ENCODE measurements at places on chromosomes 1 and 21.

GRCh38 chr1:154324241-154324640 lies 1.1 kb upstream of the ATP8B2 start:
- DNase-seq: no peak

- no peak for DNase-seq
Measured at GRCh38 chr1:48560577-48560976, 88.6 kb upstream of the SPATA6 start.

DNA sequence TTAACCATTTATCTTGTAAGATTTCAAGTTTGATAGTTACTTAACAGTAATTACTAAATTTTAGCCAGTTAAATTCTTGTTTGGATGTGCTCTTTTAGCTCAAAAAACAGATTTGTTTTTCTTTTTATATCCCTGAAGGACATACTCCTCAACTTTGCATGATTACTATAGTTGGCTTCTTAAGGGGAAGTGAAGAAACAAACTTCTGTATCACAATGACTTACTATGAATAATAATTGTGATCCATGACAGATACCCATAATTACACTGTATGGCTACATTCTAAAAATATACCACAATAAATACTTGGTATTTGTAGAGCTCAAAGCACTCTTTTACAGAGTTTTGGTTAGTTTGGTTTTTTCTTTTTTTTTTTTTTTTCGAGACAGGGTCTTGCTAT lies 55.8 kb downstream of the IARS2 start:
- DNase-seq: no peak

DNA sequence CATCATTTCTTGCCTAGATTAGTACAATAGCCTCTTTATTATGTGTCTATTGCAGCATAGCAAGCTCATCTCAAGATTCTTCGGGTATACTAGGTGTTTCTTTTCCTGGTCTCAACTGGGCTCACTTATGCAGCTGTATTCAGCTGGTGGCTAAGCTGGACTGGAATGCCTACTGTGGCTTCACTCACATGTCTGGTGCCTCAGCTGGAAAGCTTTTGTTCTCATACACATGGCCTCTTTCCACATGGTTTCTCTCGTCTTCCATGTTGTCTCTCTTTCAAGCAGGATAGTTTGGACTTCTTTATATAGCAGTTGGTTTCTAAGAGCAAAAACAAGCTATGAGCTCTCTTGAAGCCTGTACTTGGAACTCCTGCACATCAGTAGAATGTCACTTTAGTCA lies 45.2 kb downstream of the PKN2 start:
- no peak for DNase-seq
